ENCODE measurements at places on chromosomes 16 and 17.

GRCh38 chr16:35686595-35686994 is 2227.2 kb downstream of the TP53TG3F start:
- DNase-seq, result no peak

DNA sequence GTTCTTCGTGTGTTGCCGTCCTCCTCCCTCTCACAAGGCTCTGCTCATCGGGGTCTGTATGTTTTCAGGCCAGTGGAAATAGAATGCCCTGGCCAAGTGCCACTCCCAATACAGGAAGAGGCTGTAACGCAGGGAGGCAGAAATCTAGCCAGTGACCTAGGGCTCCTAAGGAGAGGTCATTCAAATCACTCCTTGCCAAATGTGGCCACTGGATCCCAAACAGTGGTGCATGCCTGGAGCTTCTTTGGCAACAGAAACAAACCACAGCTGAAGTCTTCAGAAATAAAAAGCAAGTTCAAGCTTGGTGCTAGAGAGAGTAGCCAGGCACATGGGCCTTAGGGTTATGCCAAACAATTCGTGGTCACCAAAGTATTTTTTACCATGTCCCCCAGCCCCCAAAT is 66.1 kb downstream of the SMG6 start:
- DNase-seq, result no peak

DNA sequence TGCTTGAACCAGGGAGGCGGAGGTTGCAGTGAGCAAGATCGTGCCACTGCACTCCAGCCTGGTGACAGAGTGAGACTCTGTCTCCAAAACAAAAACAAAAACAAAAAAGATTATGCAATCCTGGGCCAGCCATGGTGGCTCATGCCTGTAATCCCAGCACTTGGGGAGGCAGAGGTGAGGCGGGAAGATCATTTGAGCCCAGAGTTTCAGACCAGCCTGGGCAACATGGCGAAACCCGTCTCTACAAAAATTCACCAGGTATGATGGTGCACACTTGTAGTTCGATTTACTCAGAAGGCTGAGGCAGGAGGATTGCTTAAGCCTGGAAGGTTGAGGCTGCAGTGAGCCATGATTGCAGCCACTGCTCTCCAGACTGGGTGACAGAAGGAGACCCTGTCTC is 109.6 kb downstream of the PPM1E start:
- DNase-seq, result no peak

GRCh38 chr17:80795754-80796153 is 195.9 kb upstream of the CHMP6 start:
- DNase-seq, result no peak

DNA sequence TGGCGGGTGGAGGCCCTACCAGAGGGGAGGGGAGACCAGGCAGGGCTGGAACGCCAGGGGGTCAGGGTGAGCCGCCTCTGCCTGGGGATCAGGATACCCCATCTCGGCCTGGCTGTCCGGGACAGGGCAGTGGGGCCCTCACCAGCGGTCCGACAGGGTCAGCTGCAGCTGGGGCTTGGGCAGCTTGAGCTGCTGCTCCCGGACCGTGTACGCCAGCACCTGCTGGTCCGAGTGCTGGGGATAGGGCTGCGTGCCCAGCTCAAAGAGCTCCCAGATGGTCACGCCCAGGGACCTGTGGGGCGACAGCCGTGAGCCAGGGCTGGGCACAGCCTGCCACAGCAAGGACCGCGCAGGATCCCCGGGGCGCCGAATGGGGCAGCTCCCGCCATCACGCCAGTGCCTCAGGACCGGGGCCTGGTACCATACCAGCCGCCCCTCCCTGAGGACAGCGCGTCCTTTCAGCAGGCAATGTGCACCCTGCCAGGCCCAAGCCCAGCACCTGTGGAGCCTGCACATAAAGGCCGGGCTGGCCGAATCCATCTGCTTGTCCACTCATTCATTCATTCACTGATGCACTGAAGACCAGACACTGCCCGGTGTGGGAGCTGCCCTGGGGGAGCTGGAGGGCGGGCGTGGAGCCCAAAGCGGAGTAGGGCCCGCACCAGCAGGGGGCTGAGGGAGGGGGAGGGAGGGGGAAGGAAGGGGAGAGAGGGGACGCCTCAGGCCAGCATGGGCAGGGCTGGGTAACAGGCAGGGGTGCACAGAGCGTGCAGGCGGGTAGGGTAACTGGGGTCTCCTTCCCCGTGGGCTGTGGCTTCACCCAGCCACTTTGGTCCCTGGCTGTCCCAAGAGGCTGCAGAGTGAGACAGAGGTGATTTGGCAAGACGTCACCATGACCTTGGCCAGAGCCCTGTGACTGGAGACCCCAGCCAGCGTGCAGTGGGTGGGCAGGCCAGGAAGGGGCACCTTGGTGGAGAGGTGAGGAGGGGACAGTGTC is 42.0 kb upstream of the PVALEF start:
- no peak for DNase-seq

GRCh38 chr17:64160378-64160777 is 30.4 kb upstream of the ERN1 start:
- no peak for DNase-seq

DNA sequence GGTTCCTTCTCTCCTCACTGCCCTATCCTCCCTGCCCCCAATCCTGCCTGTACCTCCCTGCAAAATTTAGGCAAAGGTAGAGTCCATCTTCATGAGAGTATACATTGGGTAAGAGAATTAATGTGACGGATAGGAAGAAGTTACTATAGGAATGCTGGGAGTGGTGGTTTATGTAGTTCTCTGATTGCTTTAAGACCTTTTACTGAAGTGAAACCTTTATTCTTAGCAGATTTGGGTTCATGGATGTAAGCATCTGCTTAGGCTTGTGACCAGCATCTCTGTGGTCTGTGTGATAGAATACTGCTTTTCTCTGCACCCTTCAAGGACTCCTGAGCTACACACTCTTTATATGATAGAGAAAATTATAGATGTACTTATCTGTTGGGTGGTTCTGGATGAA is 127.3 kb downstream of the PRKCA start:
- no peak for DNase-seq

DNA sequence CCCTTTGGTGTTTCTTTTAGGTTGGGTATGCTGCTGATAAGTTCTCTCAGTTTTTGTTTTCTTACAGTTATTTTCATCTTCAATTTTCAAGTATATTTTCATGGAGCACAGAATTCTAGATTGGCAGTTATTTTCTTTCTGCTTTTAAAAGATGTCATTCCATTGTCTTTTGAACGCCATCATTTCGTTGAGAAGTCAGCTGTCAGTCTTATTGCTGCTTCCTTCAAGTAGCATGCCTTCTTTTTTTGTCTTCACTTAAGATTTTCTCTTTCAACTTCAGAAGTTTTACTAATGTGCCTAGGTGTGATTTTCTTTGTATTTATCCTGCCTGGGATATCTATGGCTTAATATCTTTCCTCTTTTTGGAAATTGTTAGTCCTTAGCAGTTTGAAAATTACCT is 262.2 kb upstream of the PMFBP1 start:
- DNase-seq, result no peak

DNA sequence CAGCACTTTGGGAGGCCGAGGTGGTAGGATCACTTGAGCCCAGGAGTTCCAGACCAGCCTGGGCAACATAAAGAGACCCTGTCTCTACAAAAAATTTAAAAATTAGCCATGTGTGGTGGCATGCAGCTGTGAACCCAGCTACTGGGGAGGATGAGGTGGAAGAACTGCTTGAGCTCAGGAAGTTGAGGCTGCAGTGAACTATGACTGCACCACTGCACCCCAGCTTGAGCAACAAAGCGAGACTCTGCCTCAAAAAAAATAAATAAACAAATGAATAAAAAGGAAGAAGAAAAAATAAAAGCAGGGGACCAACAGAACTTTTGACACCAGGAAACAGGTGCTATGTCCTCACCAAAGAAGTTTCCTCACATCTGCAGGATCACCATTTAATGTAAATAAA is 14.2 kb downstream of the TERF2 start:
- DNase-seq, result peak; percentile 24
